ENCODE measurements at places on chromosomes 11 and 22.

DNA sequence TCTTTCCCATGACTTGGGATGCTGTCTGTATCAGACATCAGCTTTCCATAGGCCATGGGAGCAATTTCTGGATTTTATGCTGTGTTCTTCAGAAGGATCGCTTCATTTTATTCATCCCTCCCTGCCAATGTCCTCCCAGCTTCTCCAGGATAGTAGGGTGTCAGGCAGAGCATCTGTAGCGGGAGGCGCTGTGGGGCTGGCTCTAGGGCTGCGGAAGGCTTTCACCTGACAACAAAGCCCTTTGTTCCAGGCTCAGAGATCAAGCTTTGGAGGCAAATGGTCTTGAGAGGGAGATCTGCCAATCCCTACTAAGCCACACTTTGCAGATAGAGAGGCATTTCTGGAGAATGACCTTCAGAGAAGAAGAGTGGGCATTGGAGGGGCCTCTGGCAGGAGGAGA, 29.5 kb upstream of the FTH1 start:
- no peak for DNase-seq

GRCh38 chr11:130622141-130622542, 173.7 kb downstream of the ADAMTS15 start:
- no peak for DNase-seq

GRCh38 chr11:69002110-69002569, 10.9 kb downstream of the MRGPRF start:
- no peak for DNase-seq

- DNase-seq: no peak
Observed at GRCh38 chr22:31140746-31141145, 438 bp upstream of the PLA2G3 start.

GRCh38 chr11:27139742-27140367, 99.2 kb downstream of the BBOX1 start:
- DNase-seq: no peak

DNA sequence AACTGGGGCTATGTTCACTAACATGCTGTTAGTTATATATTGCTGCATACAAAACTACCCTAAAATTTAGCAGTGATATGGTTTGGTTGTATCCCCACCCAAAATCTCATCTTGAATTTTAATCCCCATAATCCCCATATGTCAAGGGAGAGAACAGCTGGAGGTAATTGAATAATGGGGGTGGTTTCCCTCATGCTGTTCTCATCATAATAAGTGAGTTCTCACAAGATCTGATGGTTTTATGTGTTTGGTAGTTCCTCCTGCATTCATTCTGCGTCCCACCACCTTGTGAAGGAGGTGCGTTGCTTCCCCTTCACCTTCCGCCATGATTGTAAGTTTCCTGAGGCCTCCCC, 10.0 kb upstream of the PATL1 start:
- DNase-seq: no peak

GRCh38 chr11:62881579-62882430, 1.1 kb downstream of the SLC3A2 start:
- DNase-seq: peak; percentile 90

DNA sequence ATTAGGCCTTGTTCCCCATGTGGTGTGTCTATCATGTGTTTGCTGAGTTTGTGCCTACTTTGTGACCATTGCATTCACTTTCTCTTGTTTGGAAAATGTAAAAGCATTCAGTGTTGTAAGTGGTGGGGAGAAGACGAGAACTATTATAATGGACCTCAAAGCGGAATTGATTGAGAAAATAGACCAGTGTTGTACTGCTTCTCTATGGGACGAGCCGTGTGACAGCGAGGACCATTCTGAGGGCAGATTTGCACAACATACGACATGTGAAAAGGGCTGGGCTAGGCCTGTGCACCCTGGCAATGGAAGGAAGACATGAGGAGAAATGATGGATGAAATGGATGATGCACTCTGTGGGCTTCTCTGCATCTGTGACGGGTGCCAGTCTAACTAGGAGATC, 233.5 kb downstream of the DSCAML1 start:
- DNase-seq: no peak

- DNase-seq: no peak
Observed at GRCh38 chr11:8744423-8744822, 61.8 kb downstream of the RPL27A start.

- no peak for DNase-seq
Observed at GRCh38 chr11:71070490-71071453, 181.6 kb downstream of the SHANK2 start.

- no peak for DNase-seq
Observed at GRCh38 chr11:29781268-29781667, 235.6 kb downstream of the KCNA4 start.

DNA sequence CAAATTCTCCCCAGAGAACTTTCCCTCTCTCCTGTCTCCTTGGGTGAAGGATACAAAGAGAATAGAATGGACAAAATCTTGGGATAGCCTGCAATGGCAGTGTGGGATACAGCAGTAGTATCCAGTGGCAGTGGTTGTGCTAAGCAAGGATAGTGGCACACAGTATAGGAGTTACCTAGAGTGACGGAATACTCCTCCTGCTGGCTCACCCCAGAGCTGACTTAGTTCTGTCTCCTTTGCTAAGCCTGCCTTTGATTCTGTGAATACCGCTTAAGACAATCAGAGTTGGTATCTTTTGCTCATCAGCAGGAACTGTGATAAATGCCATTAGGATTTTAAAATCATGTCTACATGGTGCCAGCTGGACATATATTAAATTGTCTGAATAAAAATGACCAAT, 404.3 kb downstream of the JRKL start:
- DNase-seq: no peak

GRCh38 chr11:75949023-75949672, 134.1 kb downstream of the UVRAG start:
- DNase-seq: no peak

- no peak for DNase-seq
Observed at GRCh38 chr11:48056325-48057183, 76.2 kb downstream of the PTPRJ start.

DNA sequence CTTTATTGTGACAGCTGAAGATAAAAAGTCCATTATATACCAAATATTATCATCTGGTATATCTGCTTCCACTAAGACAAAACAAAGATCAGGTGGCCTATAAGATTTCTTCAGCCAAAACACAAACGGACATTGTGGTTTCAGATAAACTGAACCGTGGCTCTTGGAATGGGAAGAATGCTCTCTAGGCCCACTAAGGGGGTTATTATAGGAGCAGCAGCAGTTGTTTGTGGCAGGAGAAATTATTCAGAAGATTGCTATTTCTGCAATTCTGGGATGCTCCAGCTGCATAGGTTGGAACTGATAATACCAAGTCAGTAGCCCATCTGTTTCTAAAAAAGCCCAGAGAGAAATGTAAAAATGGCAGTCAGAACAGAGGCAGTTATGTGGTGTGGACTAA, 145.3 kb downstream of the NCAM1 start:
- DNase-seq: peak; percentile 63

GRCh38 chr11:6129011-6129410, 21.5 kb downstream of the OR56B4 start:
- no peak for DNase-seq

- DNase-seq: no peak
Observed at GRCh38 chr11:71248656-71249055, 3.7 kb downstream of the SHANK2 start.

- no peak for DNase-seq
Observed at GRCh38 chr22:37199760-37200108, 11.7 kb upstream of the C1QTNF6 start.

GRCh38 chr11:112268406-112268805, 7.7 kb upstream of the PLET1 start:
- DNase-seq: no peak

- DNase-seq: no peak
Observed at GRCh38 chr11:119194811-119195440, 9.7 kb downstream of the NHERF4 start.

GRCh38 chr11:74490941-74491340, 2.6 kb downstream of the LIPT2 start:
- DNase-seq: no peak

DNA sequence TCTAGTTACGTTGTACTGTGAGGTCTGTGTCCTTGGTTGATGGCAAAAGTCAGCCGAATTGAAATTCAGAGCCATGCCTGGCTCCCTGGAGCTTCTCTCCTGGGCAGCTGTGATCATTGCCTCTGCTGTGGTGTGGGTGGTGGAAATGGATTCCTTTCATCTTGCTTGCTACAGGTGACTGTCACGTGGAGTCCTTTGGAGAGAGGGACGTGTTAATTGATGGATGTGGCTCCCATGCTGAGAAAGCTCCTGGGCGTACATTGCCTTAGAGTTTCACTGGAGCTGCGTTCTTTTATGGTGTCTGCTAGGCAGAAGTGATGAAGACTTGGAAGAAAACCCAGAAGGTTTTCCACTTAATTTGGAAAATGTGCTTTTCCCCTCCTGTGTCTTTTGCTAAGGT, 41.9 kb upstream of the PPP6R3 start:
- no peak for DNase-seq

- no peak for DNase-seq
Observed at GRCh38 chr22:19579880-19580279, 55.7 kb upstream of the CLDN5 start.

DNA sequence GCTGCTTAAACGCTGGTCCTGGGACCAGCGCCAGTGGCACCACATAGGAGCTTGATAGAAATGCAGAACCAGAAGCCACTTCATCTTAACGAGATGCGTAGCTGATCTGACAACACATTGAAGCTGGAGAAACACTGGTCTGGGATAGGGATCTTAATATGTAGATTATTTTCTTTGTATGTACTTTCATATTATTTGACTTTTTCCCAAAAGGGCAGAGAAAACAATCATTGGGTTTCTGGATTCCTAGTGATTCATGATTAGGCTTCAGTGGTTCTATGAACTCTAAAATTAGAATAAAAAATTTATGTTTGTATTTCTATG, 12.3 kb downstream of the MPEG1 start:
- no peak for DNase-seq

- DNase-seq: no peak
Observed at GRCh38 chr11:111983187-111983986, 41.8 kb upstream of the DLAT start.

DNA sequence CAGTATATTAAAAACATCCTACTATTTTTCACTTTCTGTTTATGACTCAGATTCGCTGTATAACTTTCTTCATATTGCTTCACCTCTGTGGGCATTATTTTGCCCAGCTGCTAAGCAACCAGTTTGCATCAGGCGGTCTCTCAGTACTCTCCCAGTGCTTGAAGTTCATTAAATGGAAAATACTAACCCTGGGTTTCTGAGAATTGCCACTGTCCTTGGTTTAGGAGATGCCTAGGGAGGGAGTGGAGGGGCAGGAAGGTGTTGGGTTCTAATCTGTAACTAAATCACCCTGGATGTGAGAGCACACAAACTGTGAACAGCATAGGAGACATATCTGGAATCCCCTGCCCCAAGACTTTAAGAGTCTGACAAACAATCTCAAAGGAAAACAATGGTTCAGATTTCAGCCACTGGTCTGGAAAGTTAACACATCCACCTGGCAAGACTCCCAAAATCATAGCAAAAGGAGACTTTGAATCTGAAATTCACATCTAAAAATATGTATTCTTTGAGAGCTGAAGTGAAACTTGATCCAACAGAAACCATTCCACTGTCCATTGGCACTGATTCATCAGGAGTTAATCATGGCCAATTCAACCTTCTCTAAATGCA, 540.0 kb downstream of the SOX6 start:
- DNase-seq: peak; percentile 78

Data from skeletal muscle cell (primary cell).